ENCODE measurements at places on chromosomes 6 and 20.

DNA sequence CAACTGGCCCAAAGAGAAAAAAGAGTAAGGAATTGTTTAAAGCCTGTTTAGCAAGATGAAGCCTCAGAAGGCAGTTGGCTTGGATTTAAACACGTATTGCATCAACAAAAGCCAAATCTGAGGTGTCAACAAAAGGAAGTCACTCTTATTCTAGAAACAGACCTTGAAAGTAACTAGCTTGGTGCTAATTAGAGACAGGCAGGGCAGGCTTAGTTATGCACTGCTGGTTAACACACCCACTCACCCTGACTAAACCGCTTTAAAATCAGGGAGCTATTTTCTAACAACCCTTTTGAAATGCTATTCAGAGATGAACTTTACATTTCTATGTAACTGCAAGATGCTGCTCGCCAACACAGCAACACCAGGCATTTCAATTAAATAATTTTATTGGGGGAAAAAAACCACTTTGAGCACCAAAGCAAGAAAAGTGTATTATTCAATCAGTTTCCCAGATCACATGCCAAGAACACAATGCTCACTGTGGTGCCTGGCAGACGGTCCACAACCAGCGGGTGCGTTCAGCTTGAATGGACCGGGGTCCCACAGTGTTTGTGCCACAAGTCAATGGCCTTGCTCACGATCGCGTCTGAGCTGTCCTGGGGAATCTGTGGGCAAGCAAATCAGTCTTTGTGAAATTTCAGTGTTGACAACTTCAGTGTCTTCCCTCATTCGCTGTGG is 23.6 kb downstream of the TBC1D7 start:
- no peak for DNase-seq

DNA sequence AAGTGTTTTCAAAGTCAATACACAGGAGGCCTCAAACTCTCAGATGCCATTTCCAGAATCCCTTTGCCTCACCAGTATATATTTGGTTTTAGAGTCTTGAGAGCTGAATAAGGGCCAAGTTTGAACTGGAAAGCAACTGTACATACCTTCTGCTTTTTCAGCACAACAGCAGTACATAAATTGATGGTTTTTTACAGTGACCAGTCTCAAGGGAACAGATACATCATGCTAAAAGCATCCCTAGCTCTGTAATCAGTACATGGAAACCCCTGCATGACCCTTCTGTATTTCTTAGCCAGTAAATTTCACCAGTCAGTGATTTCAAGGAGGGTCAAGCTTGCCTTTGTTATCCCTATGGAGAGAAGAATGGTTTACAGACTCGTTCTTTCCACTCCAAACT is 40.6 kb upstream of the ECHDC1 start:
- no peak for DNase-seq

DNA sequence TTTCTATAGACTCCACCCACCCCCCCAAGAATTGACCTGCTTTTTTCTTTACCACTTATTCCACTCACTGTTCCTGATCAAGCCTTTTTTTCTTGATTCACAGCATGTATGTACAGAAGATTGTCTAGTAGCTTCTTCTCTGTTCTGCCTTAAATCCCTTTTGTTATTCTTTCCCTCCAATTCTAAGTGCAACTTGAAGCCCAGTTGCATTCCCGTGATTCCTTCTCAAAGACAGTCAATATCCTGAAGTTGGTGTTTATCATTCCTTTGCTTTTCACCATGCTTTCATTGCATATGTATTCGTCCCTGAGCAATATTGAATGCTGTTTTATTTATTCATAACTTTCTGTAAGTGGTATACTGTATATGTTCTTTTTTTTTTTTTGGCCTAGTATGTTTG is 21.0 kb downstream of the XRN2 start:
- DNase-seq: no peak

DNA sequence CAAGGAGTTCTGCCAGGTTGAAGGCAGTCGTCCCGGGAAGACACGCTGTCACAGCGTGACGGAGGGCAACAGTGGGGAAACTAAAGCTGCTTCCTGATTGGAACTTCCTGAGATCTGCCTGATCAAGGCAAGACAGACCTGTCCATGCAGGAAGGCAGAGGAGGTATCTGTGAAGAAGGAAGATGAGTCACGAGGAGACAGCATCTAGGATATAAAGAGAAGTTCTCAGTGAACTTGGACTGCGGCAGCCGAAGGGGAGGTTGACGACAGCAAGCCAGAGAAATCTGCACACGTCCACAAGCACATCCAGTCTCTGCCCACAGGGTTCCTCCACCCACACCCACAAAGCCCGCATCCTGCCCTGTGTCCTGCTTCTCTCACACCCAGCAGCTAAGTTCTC is 38.6 kb downstream of the PREP start:
- DNase-seq: no peak

GRCh38 chr20:47318586-47319516 is 37.6 kb downstream of the ZMYND8 start:
- DNase-seq: peak; percentile 40

GRCh38 chr6:134515986-134516385 is 198.1 kb upstream of the SGK1 start:
- DNase-seq: no peak

GRCh38 chr6:150683320-150683719 is 83.6 kb downstream of the PLEKHG1 start:
- no peak for DNase-seq

GRCh38 chr20:31664696-31665354 is 27.1 kb downstream of the COX4I2 start:
- DNase-seq: no peak

- DNase-seq: no peak
Observed at GRCh38 chr20:37892001-37892400, 10.9 kb upstream of the VSTM2L start.

- DNase-seq: no peak
Observed at GRCh38 chr6:76166297-76166696, 93.8 kb upstream of the IMPG1 start.

DNA sequence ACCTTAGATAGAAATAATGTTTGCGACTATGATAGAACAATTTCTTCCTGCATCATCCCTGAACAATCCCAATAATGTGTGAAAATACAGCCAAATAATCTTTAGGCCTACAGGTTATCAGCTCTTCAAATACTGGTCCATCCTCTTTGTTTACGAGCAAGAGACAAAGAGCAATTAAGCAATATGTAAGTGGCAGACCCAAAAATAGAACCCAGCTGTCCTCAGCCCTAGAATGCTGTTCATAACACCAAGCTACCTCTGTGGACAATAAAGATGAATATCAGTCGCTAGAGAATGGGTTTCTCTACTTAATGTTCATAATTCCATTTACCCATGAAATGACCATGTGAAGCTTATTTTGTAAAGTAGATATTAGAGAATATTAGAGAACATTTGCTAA is 28.4 kb upstream of the OSTM1 start:
- DNase-seq: no peak

GRCh38 chr6:13485303-13485702 is 2.1 kb downstream of the GFOD1 start:
- DNase-seq: peak; percentile 10

- no peak for DNase-seq
Observed at GRCh38 chr20:23449421-23449820, 3.3 kb downstream of the CST11 start.

DNA sequence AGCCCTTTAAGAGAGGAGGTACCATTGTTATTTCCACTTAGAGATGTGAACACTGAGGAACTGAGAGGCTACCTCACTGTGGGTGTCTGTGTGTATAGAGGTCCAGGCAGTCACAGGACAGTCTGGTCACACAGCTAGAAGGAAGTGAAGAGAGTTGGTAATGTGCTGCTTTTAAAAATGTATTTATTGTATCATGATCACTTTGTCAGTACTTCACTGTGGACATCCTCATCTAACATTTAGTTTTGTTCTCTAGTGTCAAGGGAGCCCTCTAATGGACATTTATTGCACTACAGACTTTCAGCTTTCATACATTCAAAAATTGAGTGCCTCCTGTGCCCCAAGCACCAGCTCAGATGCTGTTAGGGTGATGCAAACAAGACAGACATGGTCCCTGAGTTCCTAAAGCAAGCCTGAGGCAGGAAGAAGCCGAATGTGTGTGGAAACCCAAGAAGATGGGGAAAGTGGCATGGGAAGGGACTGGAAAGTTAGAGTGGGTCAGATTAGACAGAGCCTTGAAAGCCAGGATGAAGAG is 123.0 kb downstream of the SLC16A10 start:
- peak; percentile 58 for DNase-seq

DNA sequence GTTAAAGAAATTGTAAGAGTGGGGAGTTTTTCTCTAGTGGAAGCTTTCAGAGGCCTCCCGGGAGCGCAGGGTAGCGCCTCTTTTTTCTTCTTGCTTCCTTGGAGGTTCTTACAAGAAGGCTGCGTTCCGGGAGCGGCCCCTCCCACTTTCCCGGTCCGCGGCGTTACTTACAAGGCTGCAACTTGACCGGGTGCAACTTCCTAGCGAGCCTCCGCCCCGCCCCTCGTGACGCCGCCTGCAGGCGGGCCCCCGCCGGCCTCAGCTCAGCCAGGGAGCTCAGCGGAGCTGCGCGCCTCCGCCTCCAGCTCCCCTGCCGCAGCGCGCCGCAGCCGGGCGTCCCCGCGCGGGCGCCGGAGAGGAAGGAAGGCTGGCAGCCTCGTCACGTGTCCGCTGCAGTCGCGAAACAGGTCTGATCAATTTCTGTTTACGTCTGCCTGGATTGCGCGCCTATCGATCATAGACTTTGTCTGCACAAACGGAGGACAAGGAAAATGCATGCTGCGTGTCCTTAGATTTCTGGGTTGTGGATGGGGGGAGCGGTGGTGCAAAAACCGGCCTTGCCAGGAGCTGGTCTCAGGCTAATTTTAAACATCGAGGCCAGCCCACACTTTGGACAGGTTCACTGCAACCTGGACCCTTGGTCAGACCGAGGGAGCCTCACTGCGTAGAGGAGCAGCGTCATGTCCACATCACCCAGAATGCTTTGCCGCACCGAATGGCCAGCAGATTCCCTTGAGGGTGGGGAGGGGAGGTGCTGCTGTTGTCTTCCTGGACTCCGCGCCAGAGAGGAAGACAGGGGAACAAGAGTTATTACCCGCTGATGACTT is at the start of the genes FAM217B and PPP1R3D:
TSS of gene FAM217B (plus strand) at position 261 of the 827 bp plus-strand sequence. CDS start 3,555 bp downstream, outside the sequence.
TSS of gene PPP1R3D (minus strand) at position 177 of the 827 bp plus-strand sequence. CDS start 374 bp downstream, outside the sequence.
- DNase-seq: peak; percentile 86

DNA sequence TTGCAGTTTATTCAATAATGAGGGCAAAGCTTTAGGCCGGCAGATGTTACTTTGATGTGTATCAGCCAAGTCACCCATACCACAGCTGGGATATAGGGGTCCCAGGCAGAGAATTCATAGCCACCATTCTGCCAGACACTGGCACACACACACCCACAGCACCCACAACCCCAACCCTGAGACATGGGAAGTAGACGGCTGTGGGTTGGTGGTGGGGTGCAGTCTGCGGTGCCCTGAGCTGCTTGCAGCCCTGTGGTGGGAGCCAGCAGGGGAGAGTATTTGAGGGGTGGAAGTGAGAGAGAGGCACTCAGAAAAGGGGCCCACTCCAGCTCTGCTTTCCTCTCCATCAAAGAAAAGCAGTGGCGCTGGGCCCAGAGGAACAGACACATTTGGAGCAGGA is 125.3 kb downstream of the FOXO3 start:
- no peak for DNase-seq

- DNase-seq: no peak
Observed at GRCh38 chr6:7332090-7332745, 19.2 kb upstream of the SSR1 start.

- DNase-seq: no peak
Observed at GRCh38 chr6:84581494-84582259, 182.7 kb downstream of the TBX18 start.

- DNase-seq: no peak
Observed at GRCh38 chr20:33984182-33984719, 9.5 kb upstream of the RALY start.

DNA sequence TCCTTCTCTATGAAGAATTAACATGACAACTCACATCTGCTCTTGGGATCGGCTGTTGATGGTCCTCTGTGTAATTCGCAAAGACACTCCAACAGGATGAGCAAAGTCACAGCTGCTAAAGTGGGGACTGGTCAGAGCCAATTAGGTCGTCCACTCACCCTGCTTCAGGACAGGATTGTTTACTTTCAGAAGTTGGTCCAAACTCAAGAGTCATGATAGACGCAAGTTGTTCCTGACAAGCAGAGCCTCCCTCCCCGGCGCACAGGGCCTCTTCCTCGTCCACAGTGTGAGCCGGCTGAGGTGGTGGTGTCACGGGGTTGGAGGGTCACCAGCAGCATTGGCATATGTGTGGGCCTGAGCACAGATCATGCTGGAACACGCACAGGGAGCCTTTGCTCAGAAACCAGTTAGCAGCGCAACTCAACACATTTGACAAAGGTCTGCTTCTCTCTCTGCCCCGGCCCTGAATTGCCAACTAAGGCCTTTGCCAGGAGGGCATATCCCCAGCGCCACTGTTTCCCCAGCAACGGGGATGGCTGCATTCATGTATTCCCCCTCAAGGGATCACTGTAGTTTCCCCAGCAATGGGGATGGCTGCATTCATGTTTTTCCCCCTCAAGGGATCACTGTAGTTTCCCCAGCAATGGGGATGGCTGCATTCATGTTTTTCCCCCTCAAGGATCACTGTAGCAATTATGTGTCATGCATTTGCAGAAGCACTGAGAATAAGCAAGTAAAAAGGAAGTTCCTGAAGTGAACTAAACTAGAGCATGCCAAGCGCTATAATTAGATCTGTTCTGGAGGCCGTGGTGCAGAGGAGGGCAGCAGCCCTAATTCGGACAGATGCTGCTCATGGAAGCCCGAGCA is 111.7 kb downstream of the THBS2 start:
- DNase-seq: no peak

- DNase-seq: peak; percentile 54
Observed at GRCh38 chr6:52984247-52984646, 10.8 kb downstream of the GSTA4 start.

DNA sequence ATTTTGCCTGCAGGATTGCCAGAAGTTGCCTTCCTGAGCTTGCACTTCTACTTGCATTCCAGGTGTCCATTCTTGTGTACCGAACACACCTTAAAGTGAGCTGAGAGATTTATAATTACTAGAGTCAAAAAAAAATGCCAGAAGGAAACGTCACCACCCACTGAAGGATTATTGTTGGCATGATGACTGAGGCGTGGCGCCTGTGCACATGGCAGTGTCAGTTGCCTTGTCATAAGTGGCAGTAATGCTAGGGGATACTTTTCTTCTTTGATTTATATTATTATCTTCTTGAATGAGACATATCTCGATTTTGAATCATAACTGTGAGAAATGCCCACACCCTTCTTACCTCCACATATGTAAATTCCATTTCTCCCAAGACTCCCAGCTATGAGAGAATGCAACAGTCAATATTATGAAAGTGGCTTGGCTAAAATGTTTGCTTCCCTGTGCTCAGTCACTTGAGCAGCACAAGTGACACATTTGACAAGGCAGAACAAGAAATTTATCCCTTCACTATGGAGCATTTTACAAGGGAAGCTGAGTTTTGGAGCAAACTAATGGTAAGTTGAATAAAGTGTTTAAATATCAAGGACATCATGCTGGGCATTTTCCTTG is 149.5 kb upstream of the SASH1 start:
- no peak for DNase-seq

DNA sequence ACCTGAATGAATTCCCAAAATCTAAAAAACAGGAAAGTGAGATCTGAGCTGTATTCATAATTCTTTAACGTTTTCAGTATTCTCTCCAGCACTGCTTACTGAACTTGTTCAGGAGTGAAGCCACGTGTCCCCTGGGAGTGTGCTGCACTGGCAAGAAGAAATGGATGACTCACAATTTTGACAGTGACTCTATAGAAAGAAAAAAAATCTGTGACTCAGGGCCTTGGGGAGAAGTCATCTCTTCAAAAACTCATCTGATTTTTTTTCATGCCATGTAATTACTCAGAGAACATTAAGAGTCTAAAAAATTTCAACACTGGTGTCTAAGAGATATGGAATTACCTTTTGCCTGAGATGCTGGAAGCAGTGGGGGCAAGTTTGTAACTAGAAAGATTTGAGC is 39.7 kb downstream of the ANKEF1 start:
- no peak for DNase-seq

- no peak for DNase-seq
Observed at GRCh38 chr6:13152764-13153163, 175.6 kb downstream of the TBC1D7 start.
